ENCODE measurements at places on chromosomes 2 and 18.

DNA sequence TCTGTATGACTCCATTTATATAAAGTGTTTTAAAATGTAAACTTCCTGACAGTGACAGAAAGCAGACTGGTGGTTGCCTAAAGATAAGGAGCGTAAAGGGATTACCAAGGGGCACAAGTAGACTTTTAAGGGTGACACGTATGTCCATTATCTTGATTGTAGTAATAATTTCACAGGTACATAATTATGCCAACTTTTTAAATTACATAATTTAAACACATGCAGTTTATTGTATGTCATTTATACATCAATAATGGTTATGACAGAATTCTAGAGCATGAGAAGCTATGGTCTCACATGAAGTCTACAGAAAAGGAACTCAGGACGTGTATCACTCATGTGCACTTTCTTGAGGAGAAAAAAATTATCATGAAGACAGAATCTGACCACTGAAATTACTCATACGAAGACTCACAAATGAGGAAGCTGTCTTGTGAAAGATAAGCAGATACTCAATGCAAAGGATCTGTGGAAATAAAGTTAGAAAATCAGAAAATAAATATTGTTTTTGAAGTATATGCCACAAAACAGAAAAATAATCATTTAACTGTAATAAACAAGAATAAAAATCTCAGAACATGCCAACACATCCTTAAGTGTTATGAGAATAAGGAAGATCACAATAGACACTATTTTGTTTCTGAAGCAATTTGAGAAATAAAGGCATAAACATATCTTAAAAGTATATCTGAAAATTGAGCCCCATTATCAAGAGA lies 84.4 kb downstream of the TMEM131 start:
- no peak for DNase-seq

DNA sequence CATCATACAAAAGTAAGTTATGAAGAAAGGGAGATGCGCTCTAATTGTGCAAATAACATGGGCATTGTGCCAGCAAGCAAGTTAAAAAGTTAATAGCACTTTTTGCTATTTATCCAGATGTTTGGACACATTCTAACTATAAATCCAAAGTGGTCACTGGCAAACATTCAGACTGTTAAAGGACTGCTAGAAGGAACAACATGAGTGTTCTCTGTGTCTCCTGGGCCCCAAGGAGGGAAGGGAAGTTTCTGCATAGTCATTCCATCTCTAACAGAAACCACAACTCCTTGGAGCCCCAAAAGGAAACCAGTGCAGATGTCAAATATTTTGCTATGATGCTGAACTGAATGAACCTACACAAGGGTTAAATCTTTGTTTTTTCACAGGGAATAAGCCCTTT lies 213.3 kb upstream of the HNRNPA3 start:
- DNase-seq: no peak

DNA sequence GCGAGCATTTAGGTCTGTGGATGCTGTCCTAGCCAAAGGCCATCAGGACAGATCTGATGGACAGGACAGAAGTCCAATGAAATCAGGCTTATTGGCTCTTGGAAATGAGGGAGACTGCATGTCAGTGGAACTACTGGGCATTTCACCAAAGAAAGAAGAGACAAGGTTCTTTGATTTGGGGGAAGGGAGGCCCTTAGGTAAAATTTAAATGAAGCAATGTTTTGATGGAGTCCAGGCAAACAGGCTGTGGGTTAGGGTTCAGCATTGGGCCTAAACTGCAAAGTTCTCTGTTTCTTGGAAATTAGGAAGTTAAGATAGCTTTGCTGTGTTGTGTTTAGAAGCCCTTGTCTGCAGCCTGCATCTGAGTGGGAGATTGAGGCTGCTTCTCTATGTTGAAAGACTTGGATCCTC lies 31.6 kb upstream of the RNF149 start:
- no peak for DNase-seq

DNA sequence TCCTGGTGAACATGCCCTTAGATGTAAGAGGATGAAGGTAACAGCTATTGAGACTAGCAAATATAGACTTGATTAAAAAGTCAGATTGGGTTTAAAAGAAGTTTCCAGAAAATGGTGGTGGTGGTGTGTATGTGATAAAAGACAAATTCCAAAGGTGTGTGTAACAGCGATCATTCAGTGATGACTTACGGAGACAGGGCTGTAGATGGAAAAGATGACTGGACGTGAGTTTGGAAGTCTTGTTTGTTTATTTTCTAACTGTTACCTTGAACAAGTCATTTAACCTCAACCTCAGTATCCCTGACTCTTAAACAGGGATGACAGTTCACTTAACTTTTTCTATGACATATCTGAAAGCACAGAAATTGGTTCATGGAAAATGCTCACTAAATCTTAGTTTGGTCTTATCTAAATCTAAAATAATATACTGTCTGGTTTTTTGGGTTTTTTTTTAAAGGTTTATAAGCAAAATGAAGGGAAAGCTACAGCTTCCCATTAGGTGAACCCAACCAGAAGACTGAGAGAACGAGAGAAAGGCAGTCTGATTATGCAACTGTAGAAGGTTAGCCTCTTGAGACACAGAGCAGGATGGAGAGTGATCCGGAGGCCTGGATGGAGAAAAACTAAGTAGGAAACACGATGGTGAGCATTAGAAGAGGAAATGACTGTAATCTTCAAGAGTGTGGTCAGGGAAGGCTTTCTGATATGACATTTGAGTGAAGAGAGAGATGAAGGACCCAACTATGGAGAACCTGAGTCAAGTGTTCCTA lies 71.9 kb downstream of the TCF4 start:
- no peak for DNase-seq

DNA sequence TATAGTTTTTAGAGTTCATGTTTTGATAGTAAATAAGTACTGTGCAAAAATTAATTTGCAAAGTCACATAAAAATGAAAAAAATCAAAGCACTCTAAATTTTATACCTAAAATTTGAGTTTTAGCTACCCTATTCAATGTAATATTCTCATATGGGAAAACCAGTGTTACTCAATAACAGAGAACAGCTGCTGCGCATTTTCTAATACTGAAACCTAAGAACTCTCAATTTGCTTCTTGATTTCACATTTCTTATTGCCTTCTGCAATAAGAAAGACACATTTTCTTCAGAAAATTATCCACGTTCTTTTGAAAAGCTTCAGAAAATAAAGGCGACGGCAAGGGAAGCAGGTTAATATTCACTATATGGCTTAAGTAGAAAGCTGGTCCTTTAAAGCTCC lies 199.1 kb upstream of the CCDC150 start:
- DNase-seq: no peak

- no peak for DNase-seq
These were observed 403.2 kb downstream of the THSD7B start for GRCh38 chr2:137168552-137168951.

- DNase-seq: no peak
These were observed 165.6 kb downstream of the TMEFF2 start for GRCh38 chr2:192029089-192029488.

DNA sequence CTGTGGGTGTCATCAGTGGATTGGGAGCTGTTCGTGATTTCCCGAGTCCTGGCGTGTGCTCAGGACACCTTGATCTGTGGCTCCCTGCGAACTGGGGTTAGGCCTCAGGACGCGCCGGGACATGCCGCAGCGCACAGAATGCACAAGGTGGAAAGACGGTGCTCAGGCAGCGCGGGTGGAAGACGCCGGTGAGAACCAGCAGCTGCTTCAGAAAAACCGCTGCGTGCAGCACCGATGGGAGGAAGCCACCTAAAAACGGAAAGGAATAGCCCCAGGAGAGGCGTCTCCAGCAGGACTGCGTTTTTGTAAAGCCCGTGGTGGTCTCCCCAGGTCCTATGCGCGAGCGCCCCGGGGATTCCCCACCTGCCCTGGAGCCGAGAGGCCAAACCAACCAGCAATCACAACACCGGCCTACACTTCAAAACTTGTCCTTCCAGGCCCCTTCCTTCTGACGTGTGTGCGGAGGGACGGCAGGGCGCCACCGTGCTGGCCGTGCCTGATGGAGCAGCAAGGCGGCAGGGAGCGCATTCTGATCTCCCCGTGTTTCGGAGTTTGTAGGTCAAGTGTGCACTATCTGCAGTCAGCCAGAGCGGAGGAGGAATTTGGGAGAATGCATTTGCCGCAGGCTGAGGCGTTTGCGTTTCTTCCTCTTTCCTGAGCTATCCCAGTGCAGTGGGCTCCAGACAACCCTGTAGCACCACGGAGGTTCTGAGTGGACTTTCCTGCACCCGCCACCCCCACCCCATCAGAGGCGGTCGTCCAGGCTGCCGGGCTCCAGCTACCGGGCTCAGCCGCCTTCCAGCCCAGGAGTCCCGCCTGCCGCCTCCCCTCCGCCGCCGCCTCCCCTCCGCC lies 32.2 kb downstream of the RTP5 start:
- no peak for DNase-seq

DNA sequence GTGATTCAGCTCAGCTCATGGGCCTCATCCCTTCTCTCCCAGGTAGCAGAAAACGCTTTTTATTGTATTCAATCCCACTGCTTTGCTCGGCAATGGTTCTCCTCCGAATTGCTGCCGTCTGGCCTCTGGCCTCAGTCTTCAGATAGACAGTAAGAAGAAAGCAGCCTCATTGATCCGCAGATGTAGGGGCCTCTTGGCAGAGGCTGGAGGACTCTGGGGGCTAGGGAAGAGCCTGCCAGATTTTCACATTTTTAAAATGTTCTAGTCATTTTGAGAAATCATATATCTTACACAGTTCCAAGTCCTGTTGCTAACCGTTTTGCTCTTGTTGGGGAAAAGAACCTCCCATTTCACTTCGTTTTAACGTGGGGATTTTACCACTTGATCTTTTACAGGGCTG lies 123.3 kb downstream of the RNF144A start:
- no peak for DNase-seq

GRCh38 chr2:26463244-26464192 lies 14.4 kb downstream of the OTOF start:
- DNase-seq: no peak

- no peak for DNase-seq
These were observed 48.5 kb downstream of the PAX3 start for GRCh38 chr2:222250313-222250712.

DNA sequence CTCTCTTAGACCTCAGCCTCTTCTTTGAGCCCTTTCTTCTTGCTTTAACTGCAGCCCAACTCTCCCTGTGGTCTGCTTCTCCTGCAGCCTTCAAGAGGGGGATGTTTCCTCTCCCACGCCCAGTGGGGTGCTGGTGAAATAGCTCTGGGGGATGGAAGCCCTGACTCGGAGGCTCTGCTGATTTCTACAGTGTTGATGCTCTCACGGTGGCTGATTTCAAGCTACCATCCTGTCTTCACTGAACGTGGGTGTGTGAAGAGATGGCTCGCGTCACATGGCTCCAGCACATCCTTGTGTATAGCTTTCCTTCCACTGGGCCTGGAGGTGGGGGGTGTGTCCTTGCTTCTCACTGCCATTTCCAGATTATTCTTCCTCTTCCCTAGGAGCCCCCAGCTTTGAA lies 20.0 kb downstream of the MPP4 start:
- DNase-seq: no peak

GRCh38 chr2:68319398-68320117 lies at the start of gene CNRIP1:
TSS of gene CNRIP1 (minus strand) at chr2:68319949. CDS start at chr2:68319400, 549 bp downstream.
- DNase-seq: no peak

- no peak for DNase-seq
These were observed 324.6 kb upstream of the NRP2 start for GRCh38 chr2:205357732-205358131.

DNA sequence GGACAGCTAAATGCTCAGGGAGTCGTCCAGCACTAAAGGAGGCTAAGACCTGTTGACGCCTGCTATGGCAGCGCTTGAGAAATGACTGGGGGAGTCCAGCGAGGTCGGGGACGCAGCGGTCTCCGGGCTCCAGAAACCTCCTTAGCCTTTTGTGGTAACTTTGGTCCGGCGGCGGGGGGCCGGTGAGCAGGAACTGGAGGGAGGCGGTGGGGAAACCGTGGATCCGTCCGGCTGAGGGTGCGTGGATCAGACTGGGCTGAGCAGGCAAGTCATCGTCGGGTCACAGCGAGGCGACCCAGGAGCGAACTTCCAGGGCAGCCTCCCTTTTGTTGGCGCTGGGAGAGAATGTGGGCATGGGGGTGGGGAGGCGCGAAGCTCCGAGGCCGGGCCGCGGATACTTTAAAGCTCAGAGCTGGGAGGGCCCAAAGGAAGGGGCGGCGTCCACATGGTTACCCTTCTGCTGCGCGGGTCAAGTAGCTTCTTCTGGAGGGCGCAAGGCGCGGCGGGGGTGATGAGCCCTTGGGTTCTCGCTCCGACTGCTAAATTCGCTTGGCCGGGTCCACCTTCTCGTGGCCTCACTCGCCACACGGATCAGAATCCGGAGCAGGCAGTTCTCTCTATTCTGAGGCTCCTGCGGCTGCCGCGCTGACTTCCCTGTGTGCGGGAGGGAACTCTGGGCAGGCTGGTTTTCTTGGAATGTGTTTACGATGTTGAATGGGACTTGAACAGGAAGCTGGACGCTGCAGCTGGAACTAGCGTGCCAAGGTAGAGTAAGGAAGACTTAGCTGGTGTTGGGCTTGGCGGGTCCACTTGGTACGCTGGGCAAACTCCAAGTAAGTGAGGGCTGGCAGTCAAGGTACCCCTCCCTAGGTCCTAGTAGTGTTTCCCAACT lies 920 bp downstream of the GULP1 start:
- DNase-seq: no peak

- DNase-seq: no peak
These were observed 17.9 kb upstream of the NPAS2 start for GRCh38 chr2:100802066-100802465.

- DNase-seq: no peak
These were observed 585.0 kb downstream of the BCL11A start for GRCh38 chr2:59968441-59968840.
